Activated CD4-positive, alpha-beta memory T cell treated with anti-CD3 and anti-CD28 coated beads for 36 hours (primary cell): ENCODE measurements at places on chromosomes 11 and 22.

- peak; percentile 24 for DNase-seq
Observed at GRCh38 chr22:39999144-39999757, 4.5 kb downstream of the FAM83F start.

- DNase-seq: peak; percentile 71
Observed at GRCh38 chr11:65429724-65430405, 7.3 kb downstream of the NEAT1 start.

- DNase-seq: no peak
Observed at GRCh38 chr11:9025101-9025850, 21.5 kb upstream of the NRIP3 start.

DNA sequence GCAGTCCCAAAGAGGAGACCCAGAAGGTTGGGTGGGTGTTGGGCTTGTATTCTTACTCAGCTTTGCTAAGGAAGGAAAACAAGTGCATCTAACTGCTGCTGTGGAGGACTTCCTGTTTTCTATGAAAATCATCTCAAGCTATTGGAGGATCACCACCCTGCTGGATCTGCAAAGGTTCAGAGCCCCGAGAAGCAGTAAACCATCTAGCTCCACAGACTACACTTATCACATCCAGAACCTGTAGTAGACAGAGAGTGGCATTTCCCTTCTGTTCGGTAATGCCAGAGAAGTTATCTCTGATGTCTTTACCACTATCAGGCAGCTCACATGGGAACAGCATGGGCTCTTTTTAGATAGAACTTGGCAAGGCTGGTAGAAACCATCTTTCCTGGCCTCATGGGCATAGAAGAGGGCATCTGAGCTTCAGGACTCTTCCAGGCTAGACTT is 21.7 kb downstream of the KCNJ1 start:
- DNase-seq: peak; percentile 26

DNA sequence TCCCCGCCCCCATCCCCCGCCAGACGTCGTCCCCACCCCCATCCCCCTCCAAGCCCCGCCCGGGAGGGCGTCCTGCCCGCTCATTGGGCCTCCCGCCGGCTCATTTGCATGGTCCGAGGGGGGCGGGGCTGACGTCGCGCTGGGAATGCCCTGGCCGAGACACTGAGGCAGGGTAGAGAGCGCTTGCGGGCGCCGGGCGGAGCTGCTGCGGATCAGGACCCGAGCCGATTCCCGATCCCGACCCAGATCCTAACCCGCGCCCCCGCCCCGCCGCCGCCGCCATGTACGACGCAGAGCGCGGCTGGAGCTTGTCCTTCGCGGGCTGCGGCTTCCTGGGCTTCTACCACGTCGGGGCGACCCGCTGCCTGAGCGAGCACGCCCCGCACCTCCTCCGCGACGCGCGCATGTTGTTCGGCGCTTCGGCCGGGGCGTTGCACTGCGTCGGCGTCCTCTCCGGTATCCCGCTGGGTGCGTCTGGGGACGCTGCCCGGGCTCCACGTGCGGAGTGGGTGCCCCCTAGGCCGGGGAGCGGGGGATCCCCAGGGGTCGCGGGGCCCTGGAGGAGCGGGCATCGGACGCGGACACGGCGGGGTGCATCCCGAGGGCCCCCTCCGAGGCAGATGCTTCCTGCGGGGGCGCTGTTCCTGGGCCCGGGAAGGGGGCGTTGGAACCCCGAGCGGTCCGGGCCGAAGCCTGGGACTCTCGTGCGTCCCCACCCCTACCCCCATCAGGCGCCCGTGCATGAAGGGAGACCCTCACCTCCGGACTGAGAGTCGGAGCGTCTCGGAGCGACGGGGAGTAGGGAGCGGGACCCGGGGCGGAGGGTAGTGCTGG is at the start of gene PNPLA3:
PNPLA3 (plus strand) TSS at position 175 of the 834 bp plus-strand sequence; CDS start at position 282, 107 bp downstream.
- DNase-seq: peak; percentile 87

DNA sequence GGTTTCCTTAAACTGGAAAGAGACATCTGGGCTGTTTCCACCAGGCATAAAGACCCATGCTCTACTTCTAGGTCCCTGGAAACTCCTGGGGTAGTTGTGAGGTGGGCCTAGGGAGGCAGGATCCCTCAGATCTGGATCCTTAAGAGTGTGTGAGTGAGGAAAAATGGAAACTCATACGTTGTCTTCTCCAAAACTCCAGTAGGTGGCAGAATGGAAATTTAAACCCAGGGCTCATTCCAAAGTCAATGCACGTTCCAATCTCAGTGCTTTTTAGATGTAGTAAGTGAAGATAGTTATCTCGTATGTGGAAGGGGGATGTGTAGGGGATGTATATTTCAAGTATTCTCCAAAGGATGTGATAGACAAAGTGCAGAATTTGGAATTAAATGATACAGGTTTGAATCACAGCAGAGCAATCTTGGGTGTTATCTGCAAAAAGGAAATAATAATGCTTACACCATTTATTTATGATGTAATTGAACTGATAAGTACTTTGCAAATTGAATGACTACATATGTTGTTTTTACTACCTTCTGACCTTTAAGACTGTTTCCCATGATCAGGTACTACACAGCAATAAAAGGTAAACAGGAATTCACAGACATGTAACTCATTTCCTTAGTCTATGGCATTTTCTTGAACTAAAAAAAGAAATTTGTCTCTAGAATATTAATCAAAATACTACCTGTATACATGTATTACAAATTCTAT is 13.1 kb upstream of the MMP1 start:
- DNase-seq: no peak

DNA sequence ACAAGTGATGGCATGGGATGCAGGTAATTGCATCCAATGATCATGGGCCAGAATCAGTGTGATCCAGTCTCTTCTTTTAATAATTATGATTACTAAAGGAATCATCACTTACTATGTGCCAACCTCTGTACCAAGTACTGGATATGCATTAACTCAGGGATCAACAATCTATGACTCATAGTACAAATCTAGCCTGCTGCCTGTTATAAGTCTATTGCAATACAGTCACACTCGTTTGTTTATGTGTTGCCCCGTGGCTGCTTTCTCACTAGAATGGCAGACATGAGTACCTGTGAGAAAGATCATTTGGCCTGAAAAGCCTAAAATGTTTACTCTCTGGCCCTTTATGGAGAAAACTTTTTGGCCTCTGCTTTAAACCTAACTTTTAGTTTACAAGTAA is 45.0 kb downstream of the OR6Q1 start:
- DNase-seq: no peak

DNA sequence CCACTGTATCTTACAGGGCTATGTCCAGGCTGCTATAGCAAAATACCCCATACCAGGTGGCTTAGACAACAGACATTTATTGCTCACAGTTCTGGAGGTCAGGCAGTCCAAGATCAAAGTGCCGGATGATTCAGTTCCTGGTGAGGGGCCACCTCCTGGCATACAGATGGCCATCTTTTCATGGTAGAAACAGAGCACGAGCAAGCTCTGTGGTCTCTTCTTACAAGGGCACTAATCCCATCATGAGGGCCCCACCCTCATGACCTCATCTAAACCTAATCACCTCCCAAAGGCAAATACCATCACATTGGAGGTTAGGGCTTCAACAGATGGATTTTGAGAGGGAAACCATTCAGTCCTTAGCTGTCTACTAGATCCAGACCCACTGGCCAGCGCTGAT is 117.4 kb upstream of the NECTIN1 start:
- DNase-seq: no peak
